Midbrain (tissue), 1 donor: ENCODE measurements at places on chromosomes 4 and X.

DNA sequence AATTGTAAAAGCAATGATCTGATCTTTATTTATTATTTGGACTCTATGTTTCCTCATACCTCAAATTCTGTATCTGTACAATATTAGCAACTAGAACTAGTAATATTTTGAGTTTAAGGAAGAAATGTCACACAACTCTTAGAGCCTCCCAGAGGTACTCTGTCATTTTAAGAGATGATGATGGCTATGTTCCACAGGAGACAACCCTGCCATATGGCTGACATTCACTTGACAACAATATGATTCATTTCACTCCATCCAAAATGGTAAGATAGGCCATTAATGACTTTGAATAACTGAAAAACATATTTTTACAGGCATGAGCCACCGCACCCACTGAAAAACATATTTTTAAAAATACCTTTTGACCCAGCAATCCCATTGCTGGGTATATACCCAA, 190.3 kb downstream of the MAML3 start:
- DNase-seq: no peak

DNA sequence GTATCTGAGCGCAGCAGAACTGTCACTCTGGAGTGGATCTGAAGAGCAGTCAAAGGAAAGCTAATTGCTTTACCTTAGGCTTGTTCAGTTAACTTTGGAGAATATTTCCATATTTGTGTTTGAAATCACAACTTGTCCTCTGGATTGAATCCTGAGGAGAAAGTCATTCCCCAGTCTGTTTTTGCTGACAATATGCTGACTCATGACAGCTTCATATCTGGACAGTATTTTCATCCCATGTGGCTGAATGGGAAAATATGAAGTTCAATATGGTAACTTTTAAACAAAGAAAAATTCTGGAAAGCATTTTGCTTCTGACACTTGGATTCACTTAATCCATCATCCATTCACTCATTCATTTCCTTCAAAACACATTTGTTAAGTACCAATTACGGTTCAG, 46.3 kb upstream of the MAGEC3 start:
- DNase-seq: no peak

GRCh38 chr4:78758085-78758484, 18.1 kb upstream of the BMP2K start:
- DNase-seq: no peak

DNA sequence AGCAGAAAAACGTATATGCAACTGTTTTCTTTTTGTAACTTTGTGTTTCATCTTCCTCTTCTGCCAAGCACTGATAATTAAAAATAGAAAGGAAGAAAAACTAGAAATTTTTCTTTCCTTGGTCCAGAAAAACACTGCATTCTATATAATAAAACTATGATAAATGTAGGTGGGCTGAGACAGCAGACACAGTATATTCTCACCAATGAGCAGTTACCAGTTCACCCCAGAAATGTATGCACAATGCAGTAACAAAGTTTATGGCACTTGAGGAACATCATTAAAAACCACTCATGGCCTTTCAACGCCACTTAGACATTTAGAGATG, 79.4 kb downstream of the FAT1 start:
- DNase-seq: no peak

DNA sequence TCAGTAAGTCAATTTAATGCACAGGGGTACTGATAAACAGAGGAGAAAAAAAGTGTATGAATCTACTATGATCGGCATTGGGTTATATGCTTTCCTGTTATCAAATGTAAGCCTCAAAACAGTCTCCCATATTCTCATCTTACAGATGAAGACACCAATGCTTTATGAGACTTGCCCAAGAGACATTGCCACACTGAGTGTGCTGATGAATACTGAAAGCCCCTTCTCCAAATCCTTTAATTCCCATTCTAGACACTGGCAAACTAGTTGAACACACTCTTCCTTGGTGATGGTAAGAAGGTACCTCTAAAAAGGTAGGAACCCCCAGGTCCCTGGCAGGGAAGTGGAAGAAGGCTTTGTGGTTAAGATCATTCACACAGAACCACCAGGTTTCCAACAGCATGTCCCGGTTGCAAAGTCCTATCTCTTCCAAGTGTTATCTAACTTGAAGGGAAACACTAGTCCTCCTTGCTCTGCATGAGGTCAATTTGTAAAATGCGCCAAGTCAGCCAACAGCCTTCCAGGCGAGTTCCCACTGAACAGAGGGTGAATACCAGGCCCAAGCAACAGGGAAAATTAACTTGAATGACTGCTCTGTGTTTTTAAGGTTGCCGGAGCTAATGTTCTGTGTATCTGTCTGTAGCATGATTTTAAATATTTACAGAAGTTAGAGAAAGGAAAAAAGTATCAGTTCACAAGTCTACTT, 5.1 kb downstream of the SETD7 start:
- peak; percentile 26 for DNase-seq

DNA sequence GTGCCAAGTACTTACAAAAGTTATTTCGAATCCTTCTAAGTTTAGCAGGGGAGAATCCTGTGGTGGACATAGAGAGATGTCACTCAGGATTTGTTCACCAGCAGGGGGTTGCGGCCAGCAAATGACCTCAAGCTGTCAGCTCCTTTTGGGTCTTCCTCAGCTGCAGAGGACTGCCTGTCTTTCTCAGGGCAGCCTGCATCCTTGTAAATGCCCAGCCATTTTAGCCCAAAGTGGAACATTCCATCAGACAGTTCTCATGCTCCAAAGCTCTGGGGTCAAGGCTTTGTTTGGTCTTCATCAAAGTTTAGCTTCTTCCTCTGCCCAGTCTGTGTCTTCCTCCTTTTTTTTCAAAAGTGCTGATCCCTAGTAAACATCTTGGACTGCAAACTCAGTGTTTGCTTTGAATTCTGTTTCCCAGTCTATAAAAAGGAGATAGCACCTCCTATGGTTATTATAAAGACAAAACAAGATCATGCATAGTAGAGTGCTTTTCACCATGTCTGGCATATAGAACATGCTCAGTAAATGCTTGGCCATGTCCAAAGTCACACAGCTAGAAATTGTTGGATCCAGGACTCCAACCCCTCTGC, 156.4 kb upstream of the GATB start:
- DNase-seq: no peak

DNA sequence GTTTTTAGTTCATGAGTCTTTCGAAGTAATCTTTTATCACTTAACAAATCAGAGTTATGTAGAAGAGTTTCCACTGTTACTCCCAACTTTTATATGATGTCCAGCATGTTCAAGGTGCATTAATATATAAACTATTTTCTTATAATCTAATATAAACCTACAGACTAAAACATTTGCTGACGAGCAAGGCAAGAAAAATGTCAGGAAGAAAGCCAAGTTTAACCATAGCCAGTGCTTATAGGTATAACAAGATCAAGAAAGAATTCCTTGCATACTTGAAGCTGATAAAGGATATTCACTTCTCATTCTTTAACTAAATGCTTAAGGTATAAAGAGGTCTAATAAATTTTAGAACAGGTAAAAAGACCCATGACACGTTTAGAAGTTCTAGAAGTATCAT, 167.7 kb downstream of the NPNT start:
- no peak for DNase-seq

- DNase-seq: no peak
These were observed 14.0 kb upstream of the HMGB3 start for GRCh38 chrX:150968862-150969720.

DNA sequence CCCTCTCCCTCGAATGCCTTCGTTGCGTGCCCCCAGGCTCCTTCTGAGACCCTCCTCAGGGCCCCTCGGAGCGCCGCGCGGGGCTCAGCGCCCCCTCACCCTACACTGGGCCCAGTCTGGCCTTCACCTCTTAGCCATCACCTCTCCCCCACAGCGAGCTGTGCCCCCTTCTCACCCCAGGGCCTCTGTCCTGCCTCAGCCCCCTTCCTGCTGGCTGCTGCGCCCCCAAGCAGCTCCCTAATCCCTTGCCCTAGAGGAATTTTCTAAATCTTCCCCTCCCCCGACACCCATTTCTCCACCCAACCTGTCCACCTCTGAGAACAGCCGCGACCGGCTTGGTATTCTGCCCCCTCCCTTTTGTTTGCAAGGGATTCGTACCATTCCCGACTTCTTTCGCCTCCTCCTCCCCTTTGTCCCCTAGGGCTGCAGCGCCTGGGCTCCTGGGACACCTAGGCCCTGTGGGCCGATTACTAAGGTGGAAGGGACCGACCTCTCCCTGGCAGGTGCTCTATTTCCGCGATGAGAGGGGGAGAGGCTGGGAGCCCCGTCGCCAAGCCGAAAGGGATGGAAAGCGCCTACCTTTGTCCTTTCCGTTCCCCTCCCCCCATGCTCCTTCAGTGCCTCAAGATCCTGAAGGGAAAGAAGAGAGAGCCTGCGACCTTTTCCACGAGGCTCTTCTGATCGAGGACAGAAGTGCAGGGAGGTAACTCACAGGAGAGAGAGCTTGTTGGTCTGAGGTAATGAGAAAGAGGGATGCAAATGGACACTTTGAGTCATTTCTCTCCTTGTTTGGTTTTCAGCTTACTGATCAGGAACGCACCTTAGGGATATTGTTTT, 10.9 kb downstream of the DLG3 start:
- no peak for DNase-seq

DNA sequence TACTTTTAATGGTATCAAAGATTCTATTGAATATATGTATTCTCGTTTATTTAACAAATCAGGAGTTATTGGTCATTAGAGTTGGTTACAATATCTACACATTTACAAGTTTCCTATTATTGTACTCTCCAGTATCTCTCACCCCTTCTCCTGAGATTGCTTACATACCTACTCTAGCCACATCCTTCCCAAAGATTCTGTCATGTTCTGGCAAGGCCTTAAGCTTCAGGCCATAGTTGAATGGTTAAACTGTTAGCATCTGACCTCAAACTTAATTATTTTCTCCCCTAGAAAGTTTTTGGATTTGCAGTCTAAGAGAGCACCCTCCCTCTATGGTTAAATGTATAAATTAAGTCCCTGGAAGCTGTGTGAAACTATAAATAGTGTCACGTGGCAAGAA, 784.2 kb downstream of the GLUD2 start:
- DNase-seq: no peak

GRCh38 chr4:83851261-83852084, 315.6 kb downstream of the GPAT3 start:
- DNase-seq: no peak

DNA sequence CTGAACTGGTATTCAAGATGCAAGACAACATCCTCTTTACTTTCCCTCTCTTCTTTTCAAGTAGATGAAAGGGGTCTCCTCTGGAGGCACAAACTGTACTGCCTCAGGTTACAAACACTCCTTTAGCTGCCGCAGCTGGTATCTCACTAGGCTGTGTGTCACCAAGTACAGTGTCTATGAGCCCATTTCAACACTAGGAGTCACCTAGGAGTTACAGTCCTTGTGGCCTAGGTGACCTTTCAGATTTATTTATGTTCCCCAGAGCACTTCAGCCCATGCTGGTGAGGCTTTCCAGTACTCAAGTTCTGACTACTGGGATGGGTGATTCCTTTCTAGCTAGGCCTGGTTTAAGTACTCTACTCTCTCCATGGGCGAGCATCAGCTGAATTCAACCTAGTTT, 32.4 kb upstream of the TMLHE start:
- DNase-seq: no peak

GRCh38 chr4:105184316-105184980, 37.8 kb downstream of the TET2 start:
- DNase-seq: no peak

DNA sequence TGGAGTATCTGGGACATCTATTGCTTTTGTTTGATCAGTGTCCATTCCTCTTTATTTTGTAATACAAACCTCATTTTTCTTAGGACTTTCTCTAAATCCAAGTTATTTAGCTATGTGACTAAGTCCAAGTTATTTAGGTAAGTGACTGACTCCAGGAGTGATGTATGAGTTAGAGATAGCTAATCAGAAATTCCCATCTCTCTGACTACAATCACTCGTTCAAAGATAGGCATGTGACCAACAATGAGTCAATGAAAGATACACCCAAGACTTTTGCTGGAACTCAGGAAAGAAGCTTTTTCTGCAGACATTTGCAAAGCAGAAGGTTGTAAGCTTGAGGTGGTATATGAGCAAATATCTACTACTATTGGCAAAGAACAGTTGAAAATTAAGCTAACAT, 72.5 kb upstream of the KCNIP4 start:
- DNase-seq: no peak

- no peak for DNase-seq
These were observed 172.2 kb downstream of the DCLK2 start for GRCh38 chr4:150250293-150250997.

GRCh38 chr4:188417181-188417580, 277.9 kb downstream of the TRIML1 start:
- no peak for DNase-seq

GRCh38 chr4:165839615-165840333, 33.3 kb upstream of the TLL1 start:
- DNase-seq: no peak
